ENCODE measurements at places on chromosomes 7 and 10. TPM values are rescaled to one million over a fixed set of nuclear protein-coding genes. Genes with fewer than 3 reads are reported as not detected.

DNA sequence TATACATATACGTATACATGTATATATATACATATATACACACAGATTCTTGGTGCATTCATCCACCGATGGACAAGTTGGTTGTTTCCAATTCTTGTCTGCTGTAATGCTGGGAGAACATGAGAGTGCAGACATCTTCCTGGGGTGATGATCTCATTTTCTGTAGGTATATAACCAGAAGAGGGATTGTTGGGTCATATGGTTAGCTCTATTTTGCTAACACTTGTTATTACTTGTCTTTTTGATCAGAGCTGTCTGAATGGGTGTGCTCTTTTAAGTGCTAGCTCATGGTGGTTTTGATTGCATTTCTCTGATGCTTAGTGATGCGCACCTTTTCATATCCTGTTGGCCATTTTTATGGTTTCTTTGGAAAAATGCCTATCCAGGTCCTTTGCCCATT, 106.4 kb downstream of the TAX1BP1 start:
- no peak overlapping the region for H3K27ac ChIP-seq
- no peaks in the 10 kb centered on the region for H3K27me3 ChIP-seq
- no peak overlapping the region for H3K4me3 ChIP-seq
- H3K36me3 ChIP-seq: no peaks in the 10 kb centered on the region

DNA sequence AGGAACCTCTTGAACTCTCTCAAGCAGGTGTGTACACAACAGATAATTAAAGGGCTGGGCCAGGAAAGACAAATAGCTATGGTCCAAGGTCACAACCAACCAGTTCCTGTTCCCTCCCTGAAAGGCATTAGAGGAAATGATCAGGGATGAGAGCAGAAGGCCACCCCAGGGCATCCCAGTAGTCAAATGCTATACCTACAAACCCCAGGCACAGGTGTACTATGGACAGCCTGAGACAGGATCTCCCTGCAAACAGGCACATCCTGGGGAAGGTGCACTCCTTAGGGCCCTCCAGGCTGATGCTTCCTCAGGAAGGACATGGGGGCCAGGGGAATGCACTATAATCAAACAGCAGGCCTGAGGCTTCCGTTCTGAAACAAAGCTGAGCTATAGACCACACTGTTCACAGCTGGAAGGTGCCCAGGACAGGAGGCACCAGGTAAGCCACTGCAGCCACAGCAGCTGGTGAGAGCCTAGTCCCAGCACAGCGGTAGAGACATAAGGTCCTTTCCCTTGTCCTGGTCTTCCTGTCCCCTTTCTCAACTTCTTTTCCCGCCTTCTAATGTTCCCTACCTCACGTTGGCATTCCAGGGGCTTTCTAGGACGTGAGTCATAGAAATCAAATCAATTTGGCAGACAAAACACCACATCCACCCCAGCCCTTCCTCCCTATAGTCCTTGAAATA, 13.3 kb downstream of the PARP12 start:
- H3K36me3 ChIP-seq: peaks cover 13% of the 10 kb centered on the region
- H3K4me3 ChIP-seq: no peak overlapping the region
- H3K27me3 ChIP-seq: no peaks in the 10 kb centered on the region
- no peak overlapping the region for H3K27ac ChIP-seq

- H3K27ac ChIP-seq: no peak overlapping the region
- H3K36me3 ChIP-seq: no peaks in the 10 kb centered on the region
- no peak for DNase-seq
- no peak overlapping the region for H3K4me3 ChIP-seq
These were observed 33.7 kb upstream of the PTF1A start for GRCh38 chr10:23158370-23158769.

Gene IFIT2
- 2.6 TPM for total RNA-seq

DNA sequence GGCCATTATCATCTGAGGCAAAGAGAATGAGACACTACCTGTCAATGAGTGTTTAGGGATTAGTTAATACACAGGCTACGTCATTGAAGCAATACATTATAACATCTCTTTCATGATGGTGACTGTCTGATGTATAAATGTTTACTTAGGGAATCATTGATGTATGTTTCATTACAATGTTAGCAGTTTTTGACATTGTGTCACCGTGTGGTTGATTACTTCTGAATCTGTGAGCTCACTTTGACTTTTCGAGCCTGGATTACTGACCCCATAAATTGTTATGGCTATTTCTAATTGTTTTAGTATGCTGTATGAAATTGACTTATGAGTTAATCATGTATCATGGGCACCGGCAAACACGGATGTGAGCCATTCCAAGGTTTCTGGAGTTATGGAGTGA, 494.0 kb downstream of the MAGI2 start:
- H3K4me3 ChIP-seq: no peak overlapping the region
- H3K36me3 ChIP-seq: no peaks in the 10 kb centered on the region
- DNase-seq: no peak
- H3K27me3 ChIP-seq: no peaks in the 10 kb centered on the region
- no peak overlapping the region for H3K27ac ChIP-seq

DNA sequence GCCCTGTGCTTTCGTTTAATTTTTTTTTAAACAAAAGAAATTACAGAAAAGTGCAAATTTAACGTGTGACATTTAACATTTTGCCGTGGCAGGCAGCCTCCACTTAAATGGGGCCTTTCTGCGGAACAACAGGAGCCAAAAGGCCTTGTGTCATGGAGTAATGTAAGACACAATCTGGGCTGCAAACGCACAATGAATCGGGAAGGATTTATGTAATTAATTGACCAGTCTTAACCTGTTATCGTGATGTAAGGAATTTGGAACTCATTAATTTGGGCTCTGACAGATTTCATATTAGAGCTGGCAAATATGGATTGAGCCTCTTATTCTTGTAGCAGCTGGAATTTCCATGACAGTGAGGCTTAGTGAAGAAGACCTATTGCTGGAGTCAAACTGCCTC, 86.4 kb downstream of the SNX10 start:
- no peaks in the 10 kb centered on the region for H3K36me3 ChIP-seq
- peaks cover 18% of the 10 kb centered on the region for H3K4me1 ChIP-seq
- H3K27me3 ChIP-seq: peaks cover 90% of the 10 kb centered on the region
- no peak overlapping the region for H3K4me3 ChIP-seq

Measured in suprapubic skin (tissue), 4 donors.